ENCODE measurements at places on chromosomes 3 and 15.

DNA sequence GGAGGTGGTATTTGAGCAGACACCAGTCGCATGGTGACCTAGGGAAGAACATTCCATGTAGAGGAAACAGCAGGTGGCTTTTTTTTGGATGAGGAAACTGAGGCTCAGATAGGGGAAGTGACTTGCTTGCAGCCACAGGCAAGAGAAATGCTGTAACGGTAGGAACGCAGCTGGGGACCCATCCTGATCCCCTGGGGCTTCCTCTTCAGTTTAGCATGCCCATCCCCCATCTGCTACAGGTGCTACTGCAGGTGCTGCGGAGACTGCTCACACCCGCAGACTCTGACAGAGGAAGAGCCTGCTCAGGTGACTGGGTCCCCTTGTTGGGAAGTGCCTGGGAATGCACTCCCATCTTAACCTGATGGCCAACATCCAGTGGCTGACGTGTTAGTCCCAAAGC is 55.4 kb upstream of the SEC13 start:
- no peak for DNase-seq

GRCh38 chr3:129441215-129441614 is 1.2 kb downstream of the IFT122 start:
- peak; percentile 38 for DNase-seq

GRCh38 chr3:172626021-172626640 is 84.7 kb downstream of the NCEH1 start:
- no peak for DNase-seq

DNA sequence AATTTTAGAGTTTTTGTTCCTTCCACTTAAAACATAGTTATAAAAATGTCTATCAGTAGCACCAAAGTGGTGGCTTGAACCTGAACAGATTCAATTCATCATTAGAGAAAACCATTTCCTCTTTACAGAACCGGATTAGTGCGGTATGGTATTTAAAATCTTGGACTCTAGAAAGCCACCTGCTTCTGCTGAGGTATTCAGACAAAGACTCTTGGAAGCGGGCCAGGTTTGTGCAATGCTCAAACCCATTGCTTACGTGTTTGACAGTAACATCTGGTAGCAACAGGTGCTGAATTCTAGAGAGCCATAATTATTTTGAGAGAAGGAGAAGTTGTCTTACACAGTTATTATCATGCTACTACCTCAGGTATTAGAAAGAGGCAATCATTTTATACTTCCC is 290.5 kb downstream of the NAALADL2 start:
- peak; percentile 16 for DNase-seq

GRCh38 chr3:125194849-125195601 is 17.5 kb downstream of the SLC12A8 start:
- no peak for DNase-seq

DNA sequence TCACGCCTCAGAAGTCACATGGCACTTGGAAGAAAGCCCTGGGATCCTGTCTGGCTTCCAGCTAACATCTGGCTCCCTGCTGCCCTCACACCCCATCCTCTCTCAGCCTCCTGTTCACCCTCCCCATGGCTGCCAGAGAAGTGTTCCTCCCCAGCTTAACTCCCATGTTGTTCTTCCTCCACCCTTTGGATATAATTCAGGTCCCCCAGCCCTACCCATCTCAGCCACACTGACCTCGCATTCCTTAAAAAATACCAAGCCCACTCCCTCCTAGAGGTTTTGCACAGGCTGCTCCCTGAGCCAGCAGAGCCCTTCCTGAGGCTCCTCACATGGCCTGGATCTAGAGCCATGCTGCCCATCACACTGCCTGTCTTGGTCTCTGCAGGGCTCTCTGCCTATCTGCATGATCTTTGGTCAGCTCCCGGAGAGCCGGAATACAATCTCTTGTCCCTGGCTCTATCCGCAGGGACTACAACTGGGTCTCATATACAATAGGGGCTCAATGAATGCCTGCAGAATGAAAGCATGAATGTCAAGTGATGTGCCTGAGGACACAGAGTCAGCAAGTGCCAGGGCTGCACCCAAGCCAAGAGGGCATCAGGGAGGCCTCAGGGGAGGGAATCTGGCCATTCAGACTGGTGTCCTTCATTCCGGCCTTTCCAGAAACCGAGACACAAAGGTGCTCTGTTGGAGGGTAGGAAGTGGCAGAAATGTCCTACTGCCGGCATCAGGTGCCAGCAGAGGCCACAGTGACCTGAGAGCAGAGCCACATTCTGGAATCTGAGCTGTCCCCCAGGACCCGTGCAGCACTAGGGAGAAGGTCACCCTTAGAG is 3.8 kb upstream of the TKT start:
- no peak for DNase-seq
